K562 (cell line): ENCODE measurements at places on chromosomes 5 and 9. TPM values are rescaled to one million over a fixed set of nuclear protein-coding genes. Genes with fewer than 3 reads are reported as not detected.

CER1 gene
- total RNA-seq, result not detected in 2 replicates

CDC20B gene
- total RNA-seq, result not detected in 2 replicates

C9orf50 gene
- not detected in 2 replicates for total RNA-seq

FGF1 gene
- not detected in 2 replicates for total RNA-seq

NTRK2 gene
- not detected in 2 replicates for total RNA-seq

SLC2A6 gene
- 0.16 and 0.38 TPM in 2 replicates for total RNA-seq

BTNL8 gene
- 0.13 TPM in 1 of 2 replicates, not detected in the other for total RNA-seq

GFI1B gene
- total RNA-seq, result 73.4 and 75.7 TPM in 2 replicates

PCDHB15 gene
- total RNA-seq, result 0.07 TPM in 1 of 2 replicates, not detected in the other

RLN2 gene
- not detected in 2 replicates for total RNA-seq

ROR2 gene
- total RNA-seq, result 33.6 and 33.8 TPM in 2 replicates

RNF180 gene
- total RNA-seq, result not detected in 2 replicates

SGCD gene
- 0.02 TPM in 1 of 2 replicates, not detected in the other for total RNA-seq

CCDC192 gene
- total RNA-seq, result not detected in 2 replicates

PGM5 gene
- 0.24 and 0.45 TPM in 2 replicates for total RNA-seq

GPX3 gene
- total RNA-seq, result 0.72 and 0.86 TPM in 2 replicates

CTXN3 gene
- total RNA-seq, result not detected in 2 replicates

MEIKIN gene
- total RNA-seq, result not detected in 2 replicates

PCDHGA4 gene
- 0.27 and 0.40 TPM in 2 replicates for total RNA-seq

LCN6 gene
- total RNA-seq, result not detected in 2 replicates

SLU7 gene
- total RNA-seq, result 38.4 and 43.6 TPM in 2 replicates

PPWD1 gene
- total RNA-seq, result 31.0 and 31.4 TPM in 2 replicates

TBC1D2 gene
- total RNA-seq, result 6.1 and 7.0 TPM in 2 replicates

RAB14 gene
- total RNA-seq, result 41.8 and 48.4 TPM in 2 replicates
